Brain microvascular endothelial cell (primary cell): ENCODE measurements at places on chromosomes 3 and 15.
A peak's percentile ranks its signal among the peaks of the same experiment; 100 is the strongest.

DNA sequence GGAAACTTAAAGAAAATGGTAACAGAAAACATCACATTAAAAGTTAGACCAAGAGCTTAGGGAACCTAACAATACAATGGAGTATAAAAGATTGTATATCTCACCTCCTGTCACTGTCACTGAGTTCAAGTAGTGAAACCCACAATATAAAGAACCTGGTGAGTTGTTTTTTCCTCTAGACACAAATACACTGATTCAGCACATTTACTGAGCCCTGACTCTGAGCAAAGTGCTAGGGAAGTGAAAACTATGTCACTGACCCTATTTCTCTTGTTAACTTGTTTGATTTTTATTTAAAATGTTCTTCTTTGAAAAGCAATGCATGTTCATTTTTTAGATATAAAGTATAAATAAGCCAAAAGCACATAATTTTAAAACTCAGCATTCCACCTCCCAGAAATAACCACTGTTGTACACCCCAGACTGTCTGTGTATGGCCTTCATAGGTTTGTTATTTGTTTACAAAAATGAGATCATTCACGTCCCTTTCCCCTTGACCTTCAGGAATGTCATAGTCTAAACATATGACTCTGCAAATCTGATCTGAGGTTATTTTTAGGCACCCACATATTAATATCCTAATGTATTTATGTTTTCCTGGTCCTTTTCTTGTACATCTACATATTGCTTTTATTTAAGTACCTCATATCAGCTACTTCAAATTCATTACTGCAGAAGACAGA, 69.2 kb upstream of the CSTA start:
- DNase-seq: no peak

DNA sequence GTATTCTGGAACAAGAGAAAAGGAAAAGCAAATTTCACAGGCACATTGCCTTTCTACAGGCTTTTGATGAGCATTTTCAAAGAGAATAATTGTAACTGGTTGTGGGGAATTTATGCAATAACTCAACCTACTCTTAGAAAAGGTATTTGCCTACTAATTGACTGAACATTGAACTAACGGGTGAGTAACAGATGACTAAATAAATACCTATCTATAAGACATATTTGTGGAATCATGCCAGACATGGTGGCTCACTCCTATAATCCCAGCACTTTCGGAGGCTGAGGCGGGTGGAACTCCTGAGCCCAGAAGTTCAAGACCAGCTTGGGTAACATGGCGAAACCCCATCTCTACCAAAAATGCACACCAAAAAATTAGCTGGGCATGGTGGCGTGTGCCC, 367.7 kb downstream of the CGGBP1 start:
- peak; percentile 3 for DNase-seq

DNA sequence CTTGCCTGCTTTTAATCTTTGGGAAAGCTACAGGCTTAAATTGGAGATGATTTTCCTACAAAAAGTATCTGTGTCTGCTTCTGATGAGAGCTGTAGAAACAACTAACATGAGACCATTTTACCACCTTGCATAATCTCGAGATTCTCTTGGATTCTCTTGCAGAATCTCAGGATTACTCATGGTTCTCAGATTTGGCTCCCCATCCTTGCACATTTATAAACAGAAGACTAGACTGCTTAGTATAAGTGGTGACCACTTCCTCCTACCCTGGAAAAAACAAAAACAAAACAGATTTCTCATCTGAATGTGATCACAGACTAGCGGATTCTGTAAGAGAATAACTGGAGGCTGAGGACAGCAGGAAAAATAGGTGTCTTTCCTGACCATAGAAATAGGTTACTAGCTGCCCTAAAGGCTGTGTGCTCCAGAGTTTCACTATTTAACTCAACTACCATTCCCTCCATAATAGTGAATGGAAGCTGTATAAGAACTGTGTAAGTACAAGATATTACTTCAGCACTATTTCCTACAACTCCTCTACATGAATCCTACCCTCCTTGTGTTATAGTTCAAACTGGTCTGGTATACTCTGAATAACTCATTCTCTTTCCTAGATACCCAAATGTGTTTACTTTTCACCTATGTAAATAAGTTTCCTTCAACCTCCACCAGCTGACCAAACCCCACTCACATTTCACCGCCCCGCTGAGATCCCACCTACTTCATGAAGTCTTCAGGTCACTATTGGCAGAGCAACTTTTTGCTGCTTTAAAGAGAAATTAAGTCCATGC, 122.2 kb upstream of the C2CD4B start:
- no peak for DNase-seq

DNA sequence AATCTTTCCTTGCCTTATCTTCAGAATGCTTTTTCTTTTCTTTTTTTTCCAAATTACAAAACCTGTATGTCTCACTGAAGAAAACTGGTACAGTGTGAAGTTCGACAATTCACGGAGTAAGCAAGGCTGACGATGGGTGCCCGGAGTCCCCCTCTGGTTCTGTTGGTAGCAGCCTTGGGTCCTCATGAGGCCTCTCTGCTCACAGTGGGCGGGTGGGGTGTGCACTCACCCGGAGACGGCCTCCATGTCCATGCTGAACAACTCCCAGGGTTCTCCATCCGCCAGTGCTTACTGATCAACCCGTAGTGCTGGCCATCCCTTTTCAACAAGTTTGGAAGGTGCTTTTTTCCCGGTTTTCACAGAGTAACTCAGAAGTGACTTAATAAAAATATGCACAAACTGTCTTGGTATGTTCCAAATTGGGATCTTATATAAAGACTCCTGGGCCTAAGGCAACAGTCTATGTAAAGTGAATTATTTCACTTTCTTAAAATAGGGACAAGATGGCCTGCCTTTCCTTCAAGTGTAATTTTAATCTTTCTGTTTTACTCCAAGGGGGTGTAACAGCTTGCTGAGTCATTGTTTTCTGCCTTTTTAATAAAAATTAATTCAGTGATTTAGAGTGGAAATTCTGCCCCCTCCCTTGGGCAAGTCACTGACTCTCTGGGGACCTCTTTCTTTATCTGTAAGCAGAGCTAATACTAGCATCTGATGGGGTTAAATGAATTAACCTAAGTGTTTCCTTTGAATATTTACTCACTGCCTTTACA, 23.7 kb downstream of the LRRK1 start:
- no peak for DNase-seq

GRCh38 chr3:100465892-100466777, 26.3 kb upstream of the TMEM45A start:
- DNase-seq: no peak

DNA sequence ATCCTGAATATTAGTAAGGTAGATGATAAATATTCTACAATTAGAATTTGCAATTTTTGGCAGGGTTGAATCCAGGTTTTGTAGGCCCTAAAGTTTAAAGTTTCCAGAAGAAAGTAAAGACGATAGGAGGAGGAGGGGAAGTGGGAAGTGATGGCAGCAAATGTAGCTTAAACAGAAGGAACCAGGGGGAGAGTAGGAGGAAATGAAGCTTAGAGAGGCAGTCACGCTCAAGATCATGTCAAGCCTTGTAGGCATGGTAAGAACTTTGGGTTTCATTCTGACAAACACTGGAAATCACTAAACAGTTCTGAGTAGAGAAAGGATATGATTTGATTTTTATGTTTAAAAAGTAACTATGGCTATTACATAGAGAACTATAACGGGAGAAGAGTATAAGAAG, 63.9 kb downstream of the NR2E3 start:
- no peak for DNase-seq

DNA sequence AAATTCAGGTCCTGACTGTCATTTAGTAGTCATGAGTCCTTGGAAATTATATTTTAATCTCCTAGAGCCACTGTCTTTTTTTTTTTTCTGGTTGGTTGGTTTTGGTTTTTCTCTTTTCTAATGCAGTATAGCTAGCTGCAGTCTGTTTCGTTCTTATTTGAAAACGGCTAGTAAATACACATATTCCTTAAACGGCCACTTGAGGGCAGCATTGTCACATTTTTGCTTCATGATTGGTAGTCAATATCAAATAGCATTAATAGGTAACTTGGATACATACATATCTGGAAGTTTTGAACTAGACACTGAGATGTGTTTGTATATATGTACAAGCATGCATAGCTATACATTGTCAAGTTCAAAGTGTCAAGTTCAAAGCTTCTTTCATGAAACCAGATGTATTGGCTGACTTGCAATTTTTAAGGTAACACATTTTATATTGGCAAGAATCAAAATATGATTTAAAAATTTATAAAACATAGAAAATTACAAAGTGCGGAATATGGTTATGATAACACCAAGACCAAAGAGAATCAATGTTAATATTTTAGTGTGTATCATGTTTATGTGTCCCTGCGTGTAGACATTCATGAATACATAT, 22.5 kb downstream of the GABRA5 start:
- peak; percentile 54 for DNase-seq

GRCh38 chr15:32994810-32995424, 199.6 kb downstream of the FMN1 start:
- peak; percentile 41 for DNase-seq

- no peak for DNase-seq
Observed at GRCh38 chr15:47944637-47945288, 176.0 kb upstream of the SLC24A5 start.

DNA sequence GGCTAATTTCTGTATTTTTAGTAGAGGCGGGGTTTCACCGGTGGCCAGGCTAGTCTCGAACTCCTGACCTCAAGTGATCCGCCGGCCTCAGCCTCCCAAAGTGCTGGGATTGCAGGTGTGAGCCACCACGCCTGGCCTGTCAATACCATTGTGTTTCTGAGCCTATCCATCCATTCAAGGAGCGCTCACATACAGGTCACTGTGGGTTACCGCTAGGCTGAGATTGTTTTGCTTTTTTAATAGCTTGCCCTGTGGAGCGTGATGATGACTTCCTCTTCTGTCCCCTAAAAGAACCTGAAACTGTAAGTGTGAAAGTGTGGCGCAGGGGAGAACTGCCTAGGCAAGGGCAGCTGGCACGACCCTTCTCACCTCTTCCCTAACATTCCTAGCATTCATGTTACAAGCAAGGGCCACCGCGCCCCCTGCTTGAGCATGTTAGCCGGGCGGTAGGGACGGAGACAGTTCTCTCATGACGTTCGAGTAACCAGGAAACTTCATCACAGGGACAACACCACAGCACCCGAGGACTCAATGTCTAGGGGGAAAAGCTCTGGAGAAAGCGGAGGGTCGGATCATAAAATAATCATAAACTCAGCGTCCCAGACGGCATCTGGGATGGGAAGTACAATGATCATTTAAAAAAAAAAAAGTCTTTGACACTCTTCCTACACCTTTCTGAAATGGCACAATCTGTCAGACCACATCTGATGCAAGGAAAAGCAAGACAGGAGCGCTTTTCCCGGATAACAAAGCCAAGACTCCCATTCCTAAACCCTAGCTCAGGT, 790 bp downstream of the LAMP3 start:
- no peak for DNase-seq

GRCh38 chr15:80445300-80446041, 41.3 kb downstream of the ARNT2 start:
- no peak for DNase-seq

DNA sequence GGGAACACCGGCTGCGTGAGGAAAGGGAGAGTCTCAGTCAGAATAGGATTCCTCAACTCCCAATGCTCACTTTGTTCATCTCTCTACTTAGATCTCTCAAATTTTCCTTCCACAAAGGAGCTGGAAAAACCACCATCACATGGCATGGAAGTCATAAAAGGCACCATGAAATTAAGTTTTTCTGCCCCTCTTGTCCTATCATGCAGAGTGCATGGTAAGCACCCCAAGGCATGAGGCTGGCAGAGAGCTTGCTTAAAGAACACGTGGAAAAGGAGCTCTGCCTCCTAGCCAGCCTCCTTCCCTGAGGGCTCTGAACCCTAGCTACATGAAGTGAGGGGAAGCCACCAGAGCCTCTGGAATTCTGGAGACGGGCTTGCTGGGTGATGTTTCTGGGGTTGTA, 17.8 kb downstream of the STIMATE start:
- DNase-seq: no peak

- peak; percentile 22 for DNase-seq
Observed at GRCh38 chr3:119034256-119035013, at the start of gene IGSF11. IGSF11 (minus strand) TSS chr3:119034846; CDS start chr3:119034582, 264 bp downstream.

DNA sequence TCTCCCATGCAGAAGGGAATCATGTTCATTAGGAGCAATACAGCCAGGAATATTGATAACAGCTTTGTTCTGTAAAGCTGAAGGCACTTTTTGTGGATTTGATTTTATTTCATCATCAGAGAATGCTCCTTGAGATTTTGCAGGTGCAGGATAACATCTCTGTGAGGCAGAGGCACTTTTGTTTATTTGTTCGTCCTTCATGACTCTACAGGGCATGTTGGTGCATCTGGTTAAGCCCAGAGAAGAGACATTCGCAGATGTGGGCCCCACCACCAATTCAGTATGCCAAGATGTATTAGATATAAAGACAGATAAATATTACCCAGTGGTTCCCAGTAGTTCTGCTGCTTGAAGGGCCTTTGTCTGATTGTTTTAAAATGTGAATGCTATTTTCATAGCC, 368.1 kb upstream of the SEMA6D start:
- no peak for DNase-seq

GRCh38 chr3:23438657-23439056, 235.5 kb downstream of the UBE2E2 start:
- no peak for DNase-seq

DNA sequence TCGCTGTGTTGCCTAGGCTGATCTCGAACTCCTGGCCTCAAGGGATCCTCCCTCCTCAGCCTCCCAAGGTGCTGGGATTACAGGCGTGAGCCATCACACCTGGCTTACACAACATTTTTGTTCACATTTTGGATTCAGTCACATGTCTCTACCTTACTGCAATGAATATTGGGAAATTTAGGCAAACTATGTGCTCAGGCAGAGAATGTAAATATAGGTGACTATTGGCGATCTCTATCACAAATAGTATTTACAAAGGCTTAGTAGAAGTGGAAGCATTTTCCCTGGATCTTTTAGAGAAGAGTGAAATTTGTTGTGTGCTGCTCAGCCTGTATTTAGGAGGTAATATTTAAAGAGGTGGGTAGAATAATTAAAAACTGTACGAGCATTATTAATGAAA, 20.7 kb downstream of the SCAANT1 start:
- DNase-seq: no peak

DNA sequence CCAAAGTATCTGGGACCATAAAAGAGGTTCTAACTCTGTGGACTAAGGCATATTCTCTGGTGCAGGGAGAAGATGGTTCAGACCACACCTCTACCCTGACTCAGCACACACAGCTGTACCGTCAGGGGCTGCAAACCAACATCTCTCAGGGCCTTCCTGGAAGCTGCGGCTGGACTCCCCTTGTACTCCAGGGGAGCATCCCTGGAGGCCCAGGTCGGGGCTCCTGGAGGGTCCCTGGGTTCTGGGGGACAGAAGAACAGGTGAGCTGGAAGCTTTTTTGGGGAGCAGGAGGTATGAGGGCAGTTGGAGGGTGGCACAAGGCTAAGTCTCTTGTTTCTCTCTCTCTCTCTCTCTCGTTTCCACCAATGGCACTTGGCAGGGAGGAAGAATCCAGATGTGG, 60.5 kb downstream of the LINGO1 start:
- DNase-seq: no peak

GRCh38 chr15:69194854-69195253, 34.4 kb downstream of the GLCE start:
- DNase-seq: no peak
